ENCODE measurements at places on chromosomes 6 and 20.

DNA sequence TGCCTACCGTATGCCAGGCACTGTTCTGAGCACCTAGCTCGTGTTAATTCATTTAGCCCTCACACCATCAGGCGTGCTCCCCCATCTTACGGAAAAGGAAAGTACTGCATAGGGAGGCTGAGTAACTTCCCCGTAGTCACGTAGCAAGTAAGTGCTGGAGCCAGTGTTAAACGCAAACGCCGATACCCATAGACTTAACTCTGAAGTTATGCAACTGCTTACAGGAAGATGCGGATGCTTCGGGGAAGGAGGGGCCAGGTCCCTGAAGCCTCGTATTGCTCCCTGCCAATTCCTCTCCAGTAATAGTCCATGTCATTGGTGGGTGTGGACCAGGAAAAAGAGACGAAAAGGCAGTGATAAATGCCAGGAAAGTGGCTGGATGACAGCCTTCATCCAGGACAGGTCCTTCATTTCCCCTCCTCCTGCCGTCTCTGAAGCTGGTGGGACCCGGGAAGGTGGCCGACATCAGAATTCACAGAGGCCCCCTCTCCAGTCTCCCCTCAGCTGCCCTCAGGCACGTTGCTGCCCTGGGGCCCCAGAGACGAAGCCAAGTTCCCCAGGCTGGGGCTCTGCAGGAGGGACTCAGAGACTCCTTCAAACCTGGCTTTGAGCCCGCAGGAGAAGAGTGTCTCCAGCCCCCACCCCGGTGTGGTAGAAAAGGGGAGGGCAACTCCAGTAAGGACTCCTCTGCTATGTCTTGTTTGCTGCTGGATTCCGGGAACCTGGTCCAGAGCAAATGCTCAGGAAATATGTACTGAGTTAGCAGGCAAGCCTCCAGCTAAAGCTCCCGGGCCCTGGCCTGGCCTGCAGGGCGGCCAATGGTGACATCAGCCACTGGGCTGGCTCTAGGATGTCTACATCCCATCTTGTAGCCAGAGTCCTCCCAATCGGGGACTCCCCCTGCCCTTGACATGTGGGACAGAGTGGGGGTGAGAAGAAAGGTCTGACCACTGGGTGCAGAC, 37.8 kb downstream of the RAB44 start:
- no peak for DNase-seq

- DNase-seq = no peak
Measured at GRCh38 chr6:124445581-124445980, 516.7 kb upstream of the RNF217 start.

DNA sequence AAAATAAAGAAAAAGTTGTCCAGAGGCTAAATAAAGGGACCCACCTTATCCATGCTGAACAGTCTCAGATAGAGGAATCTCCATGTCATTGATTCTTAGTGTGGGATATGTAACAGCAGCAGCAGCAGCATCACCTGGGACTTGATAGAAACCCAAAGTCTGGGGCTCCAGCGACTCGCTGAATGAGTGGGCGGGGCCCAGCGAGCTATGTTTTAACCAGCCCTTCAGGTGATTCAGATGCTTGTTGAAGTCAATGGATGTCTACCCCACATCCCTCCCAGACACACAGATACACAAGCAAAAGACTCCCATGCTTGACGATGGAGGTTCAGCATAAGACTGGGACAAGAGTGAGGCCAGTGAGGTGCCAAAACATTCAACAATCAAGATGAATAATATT, 298.6 kb downstream of the UBE3D start:
- DNase-seq = no peak

DNA sequence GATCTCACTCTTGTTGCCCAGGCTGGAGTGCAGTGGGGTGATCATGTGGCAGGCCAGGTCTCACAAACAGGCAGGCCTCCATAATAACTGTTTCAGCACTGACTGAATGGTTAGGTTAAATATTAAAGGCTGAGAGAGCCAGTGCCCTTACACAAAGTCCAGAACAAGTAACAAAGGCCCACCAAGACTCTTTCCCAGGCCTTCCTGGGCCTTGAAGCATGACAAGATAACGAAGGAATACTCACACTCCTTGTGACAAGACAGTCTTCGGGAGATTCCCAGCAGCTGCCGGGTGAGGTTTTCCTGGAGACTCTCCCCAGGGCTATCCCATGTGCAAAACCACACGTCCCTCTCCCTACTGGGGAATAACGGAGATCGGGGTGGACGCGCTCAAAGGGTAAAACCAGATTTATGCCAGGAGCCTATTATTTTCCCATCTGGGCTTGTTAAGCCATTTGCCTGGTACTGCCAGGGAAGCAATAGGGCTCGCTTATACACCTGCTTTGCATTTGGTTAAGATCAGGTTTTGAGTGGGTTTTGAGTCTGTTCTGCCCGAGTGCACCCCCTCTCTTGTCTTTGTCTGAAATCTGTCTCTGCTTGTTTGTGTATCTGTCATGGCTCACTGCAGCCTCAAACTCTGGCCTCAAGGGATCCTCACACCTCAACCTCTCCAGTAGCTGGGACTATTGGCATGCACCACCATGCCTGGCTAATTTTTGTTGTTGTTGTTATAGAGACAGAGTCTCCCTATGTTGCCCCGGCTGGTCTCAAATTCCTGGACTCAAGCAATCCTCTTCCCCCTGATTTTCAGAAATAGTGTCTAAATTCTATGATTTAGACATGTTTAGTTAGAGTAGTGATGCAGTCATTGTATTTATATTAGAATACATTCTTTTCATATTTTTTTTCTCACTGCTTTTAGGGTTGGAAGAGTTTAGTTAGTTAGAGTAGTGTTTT, 1.4 kb upstream of the ENPP3 start:
- no peak for DNase-seq

DNA sequence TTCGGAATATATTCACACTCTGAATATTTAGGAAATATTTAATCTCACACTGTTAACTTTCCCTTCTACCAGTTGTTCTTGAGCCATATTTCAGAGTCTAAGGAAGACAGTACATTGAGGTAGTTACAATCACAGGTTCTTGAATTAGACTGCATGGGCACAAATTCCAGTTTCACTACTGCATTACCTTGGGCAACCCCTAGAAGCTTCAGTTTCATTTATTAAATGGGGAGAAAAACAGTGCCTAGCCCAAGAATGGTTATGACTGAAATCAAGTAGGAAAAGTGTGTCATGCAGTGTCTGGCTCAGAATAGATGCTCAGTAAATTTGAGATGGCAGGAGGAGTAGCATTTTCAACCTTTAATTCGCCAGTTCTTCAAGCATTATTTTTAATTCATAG, 124.5 kb upstream of the SAMD5 start:
- no peak for DNase-seq

DNA sequence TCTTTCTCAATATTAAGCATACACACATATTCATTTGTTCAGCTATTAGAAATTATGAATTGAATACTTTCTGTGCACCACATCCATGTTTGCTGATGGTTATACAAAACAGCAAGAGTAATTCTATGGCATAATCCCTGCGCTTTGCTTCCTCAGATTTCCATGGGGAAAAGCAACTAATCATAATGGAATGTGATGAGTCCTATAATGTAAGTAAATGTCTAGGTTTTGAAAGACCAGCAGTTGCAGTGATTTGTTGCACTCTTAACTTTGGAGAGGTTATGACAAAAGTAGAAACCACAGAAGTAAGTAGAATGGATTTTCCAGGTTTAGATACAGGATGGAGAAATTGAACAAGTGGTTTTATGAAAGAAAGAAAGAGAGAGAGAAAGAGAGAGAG, 652.1 kb downstream of the CBLN4 start:
- no peak for DNase-seq

DNA sequence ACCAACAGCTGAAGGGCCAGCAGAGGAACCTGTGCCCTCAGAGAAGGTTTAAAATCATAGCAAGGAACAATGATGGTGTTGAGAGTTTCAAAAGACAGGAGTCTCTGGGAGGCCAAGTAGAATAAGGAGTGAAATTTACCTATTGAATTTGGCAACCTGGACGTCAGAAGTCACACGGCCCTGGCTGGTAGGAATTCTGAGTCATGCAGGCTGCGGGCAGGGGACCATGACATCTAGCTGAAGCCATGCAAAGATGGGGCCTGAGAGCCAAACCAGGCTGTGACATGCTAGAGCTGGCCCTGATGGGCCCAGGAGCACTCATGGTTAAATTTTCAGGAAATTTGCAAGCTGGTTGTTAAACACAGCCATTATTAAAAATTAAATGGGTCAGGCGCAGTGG, 64.0 kb upstream of the SNX9 start:
- no peak for DNase-seq

- DNase-seq = no peak
Measured at GRCh38 chr20:10067321-10067720, 32.5 kb downstream of the ANKEF1 start.

DNA sequence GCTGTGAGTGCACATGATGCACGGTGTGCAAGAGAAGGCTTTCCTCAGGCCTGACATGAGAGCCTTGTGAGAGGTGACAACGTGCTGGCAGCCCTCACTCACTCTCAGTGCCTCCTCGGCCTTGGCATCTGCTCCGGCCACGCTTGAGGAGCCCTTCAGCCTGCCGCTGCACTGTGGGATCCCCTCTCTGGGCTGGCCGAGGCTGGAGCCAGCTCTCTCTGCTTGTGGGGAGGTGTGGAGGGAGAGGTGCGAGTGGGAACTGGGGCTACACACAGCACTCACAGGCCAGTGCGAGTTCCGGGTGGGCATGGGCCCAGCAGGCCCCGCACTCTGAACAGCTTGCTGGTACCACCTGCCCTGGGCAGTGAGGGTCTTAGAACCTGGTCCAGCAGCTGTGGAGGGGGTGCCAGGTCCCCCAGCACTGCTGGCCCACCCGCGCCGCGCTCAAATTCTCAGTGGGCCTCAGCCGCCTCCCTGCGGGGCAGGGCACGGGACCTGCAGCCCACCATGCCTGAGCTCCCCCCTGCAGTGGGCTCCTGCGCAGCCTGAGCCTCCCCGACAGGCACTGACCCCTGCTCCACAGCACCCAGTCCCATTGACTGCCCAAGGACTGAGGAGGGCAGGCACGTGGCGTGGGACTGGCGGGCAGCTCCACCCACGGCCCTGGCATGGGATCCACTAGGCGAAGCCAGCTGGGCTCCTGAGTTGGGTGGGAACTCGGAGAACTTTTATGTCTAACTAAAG, 74.9 kb upstream of the BMP5 start:
- no peak for DNase-seq

GRCh38 chr6:137353346-137353745, 134.2 kb upstream of the IFNGR1 start:
- DNase-seq = no peak

DNA sequence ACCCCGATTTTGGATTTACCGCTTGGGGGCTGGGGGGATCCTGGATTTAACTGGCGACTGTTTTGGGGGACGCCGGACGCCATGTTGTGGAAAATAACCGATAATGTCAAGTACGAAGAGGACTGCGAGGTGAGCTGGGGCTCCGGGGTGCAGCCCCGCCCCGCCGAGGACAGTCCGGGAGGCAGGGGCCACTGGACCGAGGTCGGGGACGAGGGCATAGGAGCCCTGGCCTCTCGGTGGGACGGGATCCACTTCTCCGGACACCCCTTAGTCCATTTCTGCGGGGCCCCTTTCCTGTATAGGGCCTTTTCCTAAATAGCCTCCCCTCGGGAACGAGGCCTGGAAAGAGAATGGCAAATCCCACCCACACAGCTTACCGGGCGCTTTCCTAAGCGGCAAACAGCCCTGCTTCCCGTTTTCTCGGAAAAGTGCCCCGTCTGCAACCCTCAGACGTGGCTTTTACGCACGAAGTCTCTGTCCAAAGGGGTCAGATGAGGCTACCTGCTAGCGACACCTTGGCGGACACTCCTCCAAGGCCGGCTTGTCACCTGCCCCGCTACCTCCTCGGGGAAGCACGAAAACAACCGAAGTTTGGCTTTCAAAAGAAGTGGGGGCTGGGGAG, 469 bp downstream of the TFAP2C start:
- no peak for DNase-seq

- peak; percentile 70 for DNase-seq
Measured at GRCh38 chr20:17505636-17506517, 25.3 kb downstream of the BFSP1 start.

DNA sequence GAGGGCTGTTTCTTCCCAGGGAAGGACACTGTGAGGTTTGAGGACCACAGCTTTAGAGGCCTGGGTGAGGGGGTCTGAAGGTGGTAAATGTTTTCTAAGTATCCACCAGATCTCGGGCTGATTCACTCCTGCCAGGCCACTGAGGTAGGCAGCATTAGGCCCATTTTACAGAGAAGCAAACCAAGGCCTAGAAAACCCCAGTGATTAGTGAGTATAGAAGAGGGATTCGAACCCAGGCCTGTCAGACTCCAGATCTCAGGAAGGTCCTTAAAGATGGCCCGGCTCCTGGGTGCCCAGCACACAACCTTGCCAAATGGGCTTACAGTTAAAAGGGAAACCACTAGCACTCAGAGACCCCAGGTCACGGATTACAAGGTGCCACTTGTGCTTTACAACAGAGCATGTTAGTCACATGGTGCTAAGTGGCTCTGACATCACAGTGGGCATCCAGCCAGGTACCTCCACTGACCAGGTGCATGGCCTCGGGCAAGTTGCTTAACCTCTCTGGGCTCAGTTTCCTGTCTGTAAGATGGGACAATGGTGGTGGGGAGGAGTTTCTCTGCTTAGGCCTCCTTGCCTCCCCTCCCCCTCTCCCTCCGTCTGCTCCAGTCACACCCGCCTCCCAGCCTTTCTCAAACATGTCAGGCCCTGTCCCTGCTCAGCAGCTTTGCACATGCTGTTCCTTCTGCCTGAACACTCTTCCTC, 18.8 kb upstream of the SIRPA start:
- no peak for DNase-seq

DNA sequence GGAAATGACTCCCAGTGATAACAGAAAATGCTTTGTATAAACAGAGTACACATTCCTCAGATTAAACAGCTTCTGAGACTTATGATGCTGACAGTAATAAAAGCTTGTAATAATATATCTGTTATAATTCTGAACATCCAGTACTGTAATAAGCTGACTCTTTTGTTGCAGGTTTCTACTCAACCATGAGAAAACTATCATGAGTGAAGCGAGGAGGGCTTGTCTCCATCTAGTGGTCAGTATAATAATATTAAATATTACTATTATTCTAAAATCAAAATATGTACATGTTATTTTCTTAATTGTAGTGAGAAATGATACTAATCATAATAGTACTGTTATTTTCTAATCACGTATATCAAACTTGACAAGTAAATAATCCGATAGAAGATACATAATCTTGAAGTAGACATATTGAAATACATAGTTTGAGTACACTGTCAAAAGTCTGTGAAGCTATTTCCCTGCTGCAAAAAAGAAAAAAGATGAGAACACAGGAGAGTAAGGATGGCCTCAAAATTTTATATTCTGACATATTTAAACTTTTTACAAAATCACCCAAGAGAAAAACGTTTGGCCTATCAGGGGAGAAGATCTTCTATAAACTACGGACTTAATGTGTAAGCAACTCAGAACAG, 183.1 kb downstream of the MOXD1 start:
- no peak for DNase-seq

GRCh38 chr6:10801224-10801848, 37.0 kb downstream of the MAK start:
- peak; percentile 82 for DNase-seq
